Breast epithelium (tissue), 4 donors: ENCODE measurements at places on chromosomes 6 and 20. TPM values are rescaled to one million over a fixed set of nuclear protein-coding genes. Genes with fewer than 3 reads are reported as not detected.
A peak's percentile ranks its signal among the peaks of the same experiment; 100 is the strongest.

DNA sequence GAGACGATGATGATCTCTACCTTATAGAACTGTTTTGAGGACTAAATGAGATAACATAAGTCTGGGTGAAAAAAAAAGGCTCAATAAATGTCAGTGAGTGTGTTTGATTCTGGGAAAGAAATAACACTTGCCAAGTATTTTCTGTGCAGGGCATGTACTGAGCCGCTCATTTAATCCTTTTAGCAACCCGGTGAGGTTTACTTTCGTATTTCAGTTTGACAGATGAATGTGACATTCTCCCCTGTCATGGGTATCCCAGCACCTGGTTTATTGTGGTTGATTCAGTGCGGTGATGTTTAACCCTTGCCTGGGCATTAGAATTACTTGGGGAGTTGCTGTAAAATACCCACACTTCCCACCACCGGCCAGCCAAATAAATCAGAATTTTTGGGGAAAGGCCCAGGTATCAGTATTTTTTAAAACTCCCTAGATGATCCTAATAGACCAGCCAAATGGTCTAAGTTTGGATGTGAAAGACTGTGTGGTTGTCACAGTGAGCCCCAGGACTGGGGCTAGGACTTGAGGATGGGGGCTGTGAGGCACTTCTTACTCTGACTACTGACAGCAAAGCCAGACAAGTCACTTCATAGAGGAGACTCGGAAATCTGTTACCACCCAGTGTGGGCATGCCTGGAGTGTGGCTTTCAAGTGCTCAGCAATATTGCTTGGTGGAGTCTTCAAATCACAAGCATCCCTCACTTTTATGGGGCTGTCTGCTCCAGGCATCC lies 100.2 kb upstream of the KCNG1 start:
- no peak for DNase-seq

GRCh38 chr6:169780571-169781091 lies 29.2 kb downstream of the ERMARD start:
- DNase-seq = no peak

DNA sequence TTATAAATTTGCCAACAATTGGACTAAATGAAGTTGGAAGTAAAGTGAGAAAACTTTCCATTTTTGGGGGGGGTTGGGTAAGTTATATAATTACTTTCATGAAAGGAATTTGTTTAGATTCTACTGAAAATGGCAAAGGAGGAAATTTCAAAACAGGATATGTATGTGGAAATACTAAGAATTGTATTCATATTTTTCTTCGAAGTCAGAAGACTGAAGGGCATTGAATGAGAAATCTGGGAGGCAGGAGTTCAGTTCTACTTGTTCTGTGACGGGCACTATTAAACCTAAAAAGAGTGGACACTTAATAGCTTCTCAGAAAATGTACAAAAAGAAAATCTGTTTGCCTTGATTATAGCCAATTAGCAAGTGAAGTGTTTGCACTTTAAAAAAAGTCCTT lies 114.7 kb downstream of the PRIM2 start:
- no peak for DNase-seq

GRCh38 chr6:33108307-33108706 lies 32.5 kb downstream of the HLA-DPB1 start:
- no peak for DNase-seq

- DNase-seq = no peak
Measured at GRCh38 chr20:61045876-61046585, 206.0 kb upstream of the CDH4 start.

GRCh38 chr6:6407071-6407741 lies 86.7 kb upstream of the F13A1 start:
- DNase-seq = no peak

GRCh38 chr6:133992992-133993680 lies 40.1 kb downstream of the TBPL1 start:
- DNase-seq = no peak

GRCh38 chr20:51608061-51608460 lies 65.5 kb upstream of the NFATC2 start:
- DNase-seq = no peak

GRCh38 chr20:58550275-58551059 lies 35.3 kb upstream of the APCDD1L start:
- DNase-seq = peak; percentile 51

- no peak for DNase-seq
Measured at GRCh38 chr6:43383021-43383667, 13.7 kb upstream of the ZNF318 start.

- no peak for DNase-seq
Measured at GRCh38 chr6:152160346-152160745, 352.9 kb downstream of the ESR1 start.

DNA sequence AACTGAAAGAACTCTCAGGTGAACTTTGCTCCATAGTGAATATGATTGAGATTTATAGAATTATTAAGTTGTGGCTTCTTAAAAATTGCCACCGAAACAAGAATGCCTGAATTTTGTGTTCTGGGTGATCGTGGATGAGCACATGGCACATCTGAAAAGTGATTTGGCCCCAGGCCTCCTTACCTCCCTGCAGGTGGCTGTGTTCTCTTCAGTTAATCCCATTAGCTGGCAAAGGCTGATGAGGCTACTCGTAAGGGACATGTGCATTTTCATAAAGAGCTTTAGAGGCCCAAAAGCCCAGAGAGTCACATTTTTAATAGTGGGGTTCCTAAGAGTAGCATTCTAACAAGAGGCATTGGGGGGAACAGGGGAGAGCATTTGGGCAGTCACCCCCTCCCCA lies 22.6 kb downstream of the GNAS start:
- DNase-seq = no peak

DNA sequence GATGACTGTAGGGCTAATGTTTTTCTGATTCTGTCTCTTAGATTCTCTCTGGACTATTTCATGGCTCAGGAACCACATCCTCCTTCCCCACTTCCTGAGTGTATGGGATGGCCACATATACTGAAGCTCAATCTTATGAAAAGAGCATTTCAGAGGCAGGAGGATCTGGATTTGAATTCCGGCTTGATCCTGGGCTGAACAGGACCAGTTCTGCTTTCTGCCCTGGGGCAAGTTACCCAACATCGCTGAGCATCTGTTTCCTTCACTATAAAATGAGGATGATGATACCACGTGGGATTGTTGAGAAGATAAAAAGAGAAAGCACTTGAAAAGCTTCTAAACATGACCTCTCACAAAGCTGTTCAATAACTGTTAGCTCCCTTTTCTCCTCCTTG lies 168.4 kb upstream of the TNFAIP3 start:
- DNase-seq = no peak

DNA sequence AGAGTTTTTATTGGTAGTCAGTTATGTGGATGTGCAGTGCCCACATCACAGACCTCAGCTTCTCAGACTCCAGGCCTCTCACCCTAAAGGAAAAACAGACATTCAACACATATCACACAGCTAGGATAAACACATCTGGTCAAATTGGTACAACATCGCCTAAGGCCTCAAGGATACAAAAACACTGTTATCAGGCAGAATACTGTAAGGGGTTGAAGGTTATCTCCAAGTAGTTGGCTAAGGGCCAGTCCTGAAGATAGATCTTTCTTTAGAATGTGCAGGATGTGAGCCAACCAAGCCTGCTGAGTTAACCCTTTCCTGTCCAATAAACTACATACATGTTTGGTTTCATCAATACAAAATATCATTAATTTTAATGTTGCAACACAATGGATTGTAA lies 308.4 kb upstream of the GJE1 start:
- DNase-seq = no peak

- DNase-seq = no peak
Measured at GRCh38 chr6:96942676-96943075, 18.1 kb downstream of the KLHL32 start.

- no peak for DNase-seq
Measured at GRCh38 chr6:138089325-138089724, 17.9 kb downstream of the PERP start.

- DNase-seq = no peak
Measured at GRCh38 chr20:55266361-55266760, 739.0 kb downstream of the CBLN4 start.

DNA sequence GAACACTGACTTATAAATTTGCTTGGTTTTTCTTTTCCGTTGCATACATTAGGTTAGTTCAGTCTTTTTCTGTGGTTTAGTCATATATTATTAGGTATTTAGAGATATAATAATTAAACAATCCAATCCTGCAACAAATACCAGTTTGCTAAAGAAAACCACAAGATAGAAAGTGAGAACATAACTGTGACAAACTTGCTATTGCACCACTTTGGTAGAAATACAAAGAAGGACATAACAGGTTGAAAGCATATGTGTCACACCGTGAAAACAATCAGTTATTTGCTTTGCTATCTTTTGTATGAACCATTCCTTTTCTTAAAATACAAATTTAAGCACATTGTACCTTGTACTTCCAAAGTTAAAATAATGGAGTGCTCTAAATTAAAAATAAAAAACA lies 42.0 kb upstream of the KCNQ5 start:
- DNase-seq = no peak

DNA sequence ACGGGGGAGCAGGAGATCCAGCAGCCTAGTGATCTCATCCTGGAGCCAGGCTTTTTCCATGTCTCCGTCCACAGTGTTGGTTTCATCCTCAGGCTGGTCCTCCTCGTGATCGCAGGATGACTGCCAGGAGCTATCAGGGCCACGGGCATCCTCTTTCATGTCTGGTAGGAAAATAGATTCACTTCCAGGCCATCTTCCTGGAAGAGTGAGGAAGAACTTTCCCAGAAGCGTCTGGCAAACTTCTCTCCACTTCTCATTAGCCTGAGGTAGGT lies 15.3 kb upstream of the SLC9A8 start:
- no peak for DNase-seq

DNA sequence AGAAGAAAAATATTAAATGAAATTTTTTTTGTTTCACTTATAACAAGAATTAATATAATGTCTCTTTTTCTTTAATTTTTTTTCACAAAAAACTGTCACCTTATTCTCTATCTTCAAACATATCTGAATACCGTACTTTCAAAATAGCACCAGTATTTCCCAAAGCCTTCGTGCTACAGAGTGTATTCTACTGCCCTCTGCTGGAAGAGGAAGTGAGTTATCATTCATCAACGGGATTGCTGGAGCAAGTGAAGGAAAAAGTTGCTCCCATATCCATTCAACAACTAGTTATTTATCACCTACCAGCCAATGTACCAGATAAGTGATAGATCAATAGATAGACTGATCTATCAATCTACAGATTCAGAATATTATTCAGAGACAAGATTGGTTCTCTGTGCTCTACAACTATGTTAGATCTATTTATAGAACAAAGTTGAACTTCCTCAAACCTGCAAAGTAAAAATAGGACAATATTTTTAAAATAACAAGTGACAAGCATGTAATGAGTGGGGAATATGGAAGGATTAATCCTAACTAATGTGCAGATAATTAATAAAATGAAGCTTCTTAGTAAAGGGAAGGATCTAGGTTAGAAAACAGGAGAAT lies 26.7 kb upstream of the TFAP2B start:
- DNase-seq = no peak

DNA sequence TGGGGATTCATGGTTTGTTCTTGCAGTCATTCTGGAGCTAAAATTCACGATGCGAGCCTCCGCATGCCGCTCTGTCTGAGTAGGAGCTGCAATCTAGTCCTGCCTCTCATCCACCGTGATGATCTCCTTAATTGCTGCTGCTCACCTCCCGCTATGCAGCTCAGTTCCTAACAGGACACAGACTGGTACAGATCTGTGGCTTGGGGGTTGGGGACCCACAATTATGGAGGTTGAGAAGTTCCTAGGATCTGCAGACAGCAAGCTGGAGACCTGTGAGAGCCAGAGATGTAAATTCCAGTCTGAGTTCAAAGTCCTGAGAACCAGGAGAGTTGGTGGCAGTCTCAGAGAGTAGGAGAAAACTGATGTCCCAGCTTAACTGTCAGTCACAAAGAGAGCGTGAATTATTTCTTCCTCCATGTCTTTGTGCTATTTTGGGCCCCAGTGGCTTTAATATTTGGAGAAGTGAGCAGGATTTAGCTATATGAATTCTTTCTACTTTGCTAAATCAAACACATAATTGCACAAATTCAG lies 378.7 kb upstream of the MAN1A1 start:
- DNase-seq = no peak

DNA sequence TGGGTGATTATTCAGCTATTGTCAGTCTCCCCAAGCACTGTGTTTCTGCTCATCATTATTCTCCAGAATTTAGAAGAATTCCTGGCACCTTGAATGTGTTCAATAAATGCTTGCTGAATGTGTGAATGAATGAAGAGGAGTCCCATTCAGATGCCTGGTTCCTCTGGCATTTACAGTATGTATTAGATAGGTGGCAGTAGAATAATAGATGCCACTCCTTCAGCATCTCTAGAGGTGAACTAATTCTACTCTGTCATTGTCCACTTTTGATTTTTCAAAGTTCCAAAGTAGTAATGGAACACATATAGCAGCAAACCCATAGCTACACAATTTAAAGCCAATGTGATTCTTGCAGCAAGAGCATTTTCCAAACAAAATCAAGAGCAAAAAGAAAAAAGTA lies 118.9 kb upstream of the CEP162 start:
- no peak for DNase-seq

GRCh38 chr20:49691818-49692568 lies 21.7 kb downstream of the B4GALT5 start:
- DNase-seq = no peak

Gene SEMG1
- total RNA-seq = not detected

Gene ZSCAN23
- 1.1 TPM for total RNA-seq

Gene NKAIN4
- total RNA-seq = not detected

Gene PRKN
- 19.0 TPM for total RNA-seq

Gene RHAG
- not detected for total RNA-seq

Gene EEF1A2
- total RNA-seq = 0.48 TPM

Gene APMAP
- total RNA-seq = 184 TPM

Gene NR2E1
- not detected for total RNA-seq

Gene MAFB
- 39.0 TPM for total RNA-seq

Gene WFDC2
- 43.9 TPM for total RNA-seq

Gene PARD6B
- 1.4 TPM for total RNA-seq

Gene TRIM31
- total RNA-seq = not detected

Gene NKX2-4
- total RNA-seq = not detected

Gene FRS3
- 4.3 TPM for total RNA-seq

Gene C6orf52
- not detected for total RNA-seq

Gene RBL1
- 10.8 TPM for total RNA-seq

Gene CCDC170
- 3.5 TPM for total RNA-seq

Gene MAP7
- 42.4 TPM for total RNA-seq
